ENCODE measurements at places on chromosomes 16 and 17.

GRCh38 chr16:10954903-10955302, 10.5 kb downstream of the CLEC16A start:
- no peak for DNase-seq

DNA sequence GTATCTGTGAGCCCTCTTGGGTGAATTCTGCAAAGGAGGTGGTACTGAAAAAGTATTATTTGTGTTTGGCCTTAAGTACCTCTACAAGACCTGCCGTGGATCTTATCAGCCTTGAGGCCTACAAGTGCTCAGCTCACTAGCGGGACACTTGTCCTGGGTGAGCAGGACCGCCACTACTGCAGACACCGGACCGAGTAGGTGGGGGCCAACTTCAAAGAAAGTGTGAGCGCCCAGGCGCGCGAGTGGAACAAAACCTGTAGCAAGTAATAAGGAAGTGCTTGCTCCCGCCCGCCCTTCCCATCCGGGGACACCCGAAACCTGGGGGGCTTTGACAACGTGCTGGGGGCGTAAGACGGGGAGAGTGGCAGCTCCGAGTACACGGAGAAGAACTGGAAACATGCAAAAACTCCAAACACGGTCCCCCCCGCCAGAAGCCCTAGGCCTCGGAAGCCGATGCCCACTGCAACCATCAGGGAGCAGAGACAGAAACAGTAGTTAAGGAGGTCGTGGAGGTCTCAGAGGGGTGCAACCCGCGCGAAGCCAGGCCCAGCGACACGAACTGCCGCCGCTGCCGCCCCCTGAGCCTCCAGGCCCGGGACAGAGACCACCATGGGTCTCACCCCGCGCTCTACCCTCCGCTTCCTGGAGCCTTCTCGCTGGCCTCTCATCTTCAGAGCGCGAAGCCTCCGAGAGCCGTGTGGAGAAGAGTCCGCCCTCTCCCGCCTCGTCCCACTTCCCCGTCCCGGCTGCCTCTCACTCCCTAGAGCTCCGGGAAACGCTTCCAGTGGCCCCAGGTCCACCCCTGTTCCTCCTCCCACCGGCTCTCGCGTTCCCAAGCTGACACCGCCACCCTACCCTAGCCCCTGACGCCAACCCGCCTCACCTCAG, 537 bp downstream of the CNOT1 start:
- peak; percentile 54 for DNase-seq

DNA sequence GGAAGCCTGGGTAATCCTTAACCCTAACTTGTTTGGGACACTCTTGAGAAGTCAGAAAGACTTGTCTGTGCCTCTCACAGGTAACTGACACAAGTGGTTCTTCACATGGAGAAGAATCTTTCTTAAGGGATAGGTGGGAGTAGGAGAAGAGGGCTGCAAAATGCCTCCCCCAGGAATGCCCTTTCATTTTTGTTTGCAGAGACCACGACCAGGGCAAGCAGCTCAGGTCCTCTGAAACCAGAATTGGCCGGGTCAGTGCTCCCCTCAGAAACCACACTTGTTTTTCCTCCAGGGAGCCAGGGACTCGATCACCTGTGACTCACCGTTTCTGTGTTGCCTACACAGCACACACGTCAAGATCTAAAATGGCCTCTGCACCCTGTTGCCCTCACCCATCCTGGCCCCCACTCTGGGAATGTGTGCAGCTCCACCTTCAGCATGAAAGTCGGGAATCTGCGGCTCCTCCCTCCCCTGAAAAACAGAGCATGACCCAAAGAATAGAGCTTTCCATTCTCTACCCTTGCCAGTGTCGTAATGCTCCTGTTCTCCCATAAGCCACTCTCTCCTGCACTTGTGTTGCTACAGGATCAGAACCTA, 36.1 kb downstream of the HNF1B start:
- DNase-seq = peak; percentile 54

DNA sequence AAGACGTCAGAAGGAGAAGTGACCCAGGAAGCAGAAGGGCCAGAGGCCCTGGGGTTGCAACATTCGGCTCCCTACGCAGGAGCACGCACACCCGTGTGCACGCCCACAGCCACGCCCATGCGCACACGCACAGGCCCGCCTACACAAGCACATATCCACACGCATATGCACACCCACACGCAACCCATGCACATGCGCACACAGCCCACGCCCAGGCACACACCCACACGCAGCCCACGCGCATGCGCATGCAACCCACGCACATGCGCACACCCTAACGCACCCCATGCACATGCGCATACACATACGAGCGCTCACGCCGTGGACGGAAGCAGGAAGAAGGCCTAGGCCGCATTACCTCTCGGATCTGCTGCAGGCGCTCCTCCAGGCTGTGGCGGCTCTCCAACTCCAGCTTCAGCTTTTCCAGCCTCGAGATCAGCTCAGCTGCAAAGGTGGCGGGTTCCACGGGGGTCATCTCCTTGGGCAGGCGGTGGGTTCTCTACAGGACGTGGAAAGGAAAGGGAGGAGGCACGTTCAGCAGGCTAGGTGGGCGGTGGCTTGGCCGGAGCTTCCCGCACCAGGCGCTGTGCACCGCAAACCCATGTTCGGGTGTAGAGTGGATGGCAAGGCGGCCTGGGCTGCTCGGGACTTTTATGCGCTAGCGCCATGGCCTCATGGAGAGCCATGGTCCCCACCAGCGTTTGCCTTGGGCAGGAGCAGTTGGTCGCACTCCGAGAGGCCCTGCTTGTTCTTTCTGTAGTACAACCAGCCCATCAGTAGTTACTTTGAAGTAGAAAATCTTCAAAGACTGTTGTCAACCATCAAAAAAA, 23.4 kb downstream of the AXIN2 start:
- no peak for DNase-seq

GRCh38 chr17:68512960-68513474, 787 bp downstream of the PRKAR1A start:
- DNase-seq = peak; percentile 86

- no peak for DNase-seq
These were observed 29.2 kb upstream of the WFIKKN2 start for GRCh38 chr17:50806141-50806643.

DNA sequence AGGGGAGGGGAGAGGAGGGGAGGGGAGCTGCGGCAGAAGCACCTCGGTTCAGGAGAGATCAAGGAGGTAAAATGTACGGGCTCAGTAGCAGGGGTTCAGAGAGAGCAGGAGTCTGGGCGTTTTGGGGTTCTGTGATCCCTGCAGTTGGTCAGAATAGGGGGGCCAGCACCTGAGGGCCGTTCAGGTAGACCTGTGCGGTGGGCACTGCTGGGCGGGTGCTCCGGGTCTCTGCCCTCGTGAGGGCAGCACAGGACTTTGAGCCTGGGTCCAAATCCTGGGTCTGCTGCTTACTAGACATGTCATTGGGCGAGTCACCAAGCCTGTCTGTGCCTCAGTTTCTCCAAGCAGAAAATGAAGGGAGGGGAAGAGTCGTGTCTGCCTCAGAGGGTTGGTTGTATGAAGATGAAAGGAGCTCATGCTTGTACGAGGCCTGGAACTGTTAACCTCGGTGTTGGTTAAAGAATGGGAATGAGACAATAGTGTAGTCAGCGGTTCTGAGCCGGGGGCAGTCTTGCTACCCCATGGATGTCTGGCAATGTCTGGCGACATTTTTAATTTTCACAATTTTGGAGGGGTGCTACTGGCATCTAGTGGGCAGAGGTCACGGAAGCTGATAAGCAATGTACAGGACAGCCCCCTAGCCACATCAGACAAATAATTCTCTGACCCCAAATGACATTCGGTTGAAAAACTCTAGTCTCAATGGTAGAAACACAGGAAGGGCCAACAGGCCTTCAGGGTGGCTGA, 35.4 kb downstream of the OR1D5 start:
- DNase-seq = no peak

- no peak for DNase-seq
These were observed 21.0 kb downstream of the KDM8 start for GRCh38 chr16:27224271-27224737.

DNA sequence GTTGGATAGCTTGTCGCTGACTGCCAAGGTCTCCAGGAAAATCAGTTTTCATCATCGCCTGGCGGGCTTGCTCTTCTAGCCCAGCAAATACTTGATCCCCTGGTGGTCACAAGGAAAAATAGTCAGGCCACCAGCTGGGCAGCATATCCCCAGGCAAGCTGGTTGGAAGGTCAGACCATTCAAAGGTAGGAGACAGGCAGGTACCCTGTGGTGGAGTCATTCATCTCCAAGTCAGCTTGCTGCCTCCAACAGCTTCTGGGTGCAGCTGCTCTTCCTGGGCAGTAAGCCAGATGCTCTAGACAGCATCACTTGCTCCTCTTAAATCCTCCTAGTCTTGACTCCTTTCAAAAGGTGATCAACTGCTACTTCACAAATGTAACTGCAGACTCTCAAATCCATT, 16.0 kb downstream of the ZNF821 start:
- DNase-seq = peak; percentile 45

- peak; percentile 80 for DNase-seq
These were observed 63.7 kb downstream of the SPAG9 start for GRCh38 chr17:51056813-51057510.

- no peak for DNase-seq
These were observed 81.0 kb upstream of the TBX2 start for GRCh38 chr17:61318684-61319098.

DNA sequence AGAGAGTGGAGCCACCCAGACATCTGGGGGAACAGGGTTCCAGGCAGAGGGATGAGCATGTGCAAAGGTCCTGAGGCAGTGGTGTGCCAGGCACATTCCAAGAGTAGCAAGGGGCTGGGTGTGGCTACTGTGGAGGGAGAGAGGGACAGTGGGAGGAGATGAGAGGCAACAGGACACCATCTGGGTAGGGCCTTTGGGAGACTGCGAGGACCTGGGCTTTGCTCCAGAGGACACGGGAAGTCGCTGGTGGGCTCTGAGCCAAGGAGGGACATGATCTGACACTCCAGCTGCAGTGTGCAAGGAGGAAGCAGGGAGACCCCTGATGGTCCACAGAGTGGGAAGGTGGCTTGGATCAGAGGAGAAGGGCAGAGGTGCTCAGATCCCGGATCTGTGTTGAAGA, 56.7 kb upstream of the MED9 start:
- no peak for DNase-seq

DNA sequence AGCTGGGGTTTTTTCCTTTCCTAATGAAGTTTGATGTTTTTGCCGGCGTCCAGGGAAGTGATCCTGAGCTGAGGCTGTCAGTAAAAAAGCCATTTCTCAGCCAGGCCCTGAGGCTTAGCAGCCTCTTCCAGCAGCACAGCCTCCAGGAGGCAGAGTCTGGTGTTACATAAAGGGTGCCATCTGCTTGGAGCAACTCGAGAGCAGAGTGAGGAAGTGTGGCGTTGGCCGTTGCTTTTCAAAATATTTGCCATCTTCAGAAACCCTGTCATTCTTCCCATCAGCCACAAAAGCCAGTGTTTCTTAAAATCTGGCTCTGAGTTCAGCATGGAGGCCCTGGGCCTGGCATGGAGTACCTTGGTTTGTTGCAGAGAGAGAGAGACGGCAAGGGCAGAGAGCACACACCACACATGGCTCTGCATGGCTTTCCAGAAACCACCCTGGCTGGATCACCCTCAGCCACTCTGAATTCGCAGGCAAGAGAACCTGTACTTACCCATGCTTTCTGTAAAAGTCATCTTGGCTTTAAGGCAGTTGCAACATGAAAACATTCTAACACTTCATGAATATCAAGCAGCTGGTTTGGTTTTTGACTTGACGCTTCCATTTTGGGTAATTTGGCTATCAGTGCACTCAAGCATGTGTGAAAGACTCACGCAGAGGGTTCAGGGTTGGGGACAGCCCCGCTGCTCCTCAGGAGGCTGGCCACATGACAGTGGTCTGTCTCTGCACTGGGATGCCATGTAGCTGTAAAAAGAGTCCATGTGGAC, 21.0 kb downstream of the PMM2 start:
- DNase-seq = peak; percentile 40

- no peak for DNase-seq
These were observed 149.0 kb upstream of the GOT2 start for GRCh38 chr16:58883131-58883530.

DNA sequence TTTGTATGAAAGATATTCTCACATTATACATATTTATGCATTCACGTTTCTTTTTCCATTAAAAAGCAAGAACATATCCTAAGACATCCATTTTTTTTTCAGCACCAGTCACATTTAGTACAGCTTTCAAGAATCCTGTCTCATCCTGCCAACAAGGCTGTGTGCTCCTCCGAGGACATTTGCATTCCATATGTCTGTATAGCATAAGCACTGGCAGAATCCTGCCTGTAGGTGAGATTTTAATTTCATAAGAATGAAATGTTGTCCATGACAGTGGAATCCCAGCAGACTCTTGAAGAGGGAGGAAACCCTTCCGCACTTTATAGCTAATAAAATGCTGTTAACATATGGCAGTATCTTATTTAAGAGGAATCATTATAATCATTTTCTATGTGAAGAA, 2.9 kb upstream of the PMP22 start:
- DNase-seq = no peak

GRCh38 chr16:85227946-85228862, 115.9 kb upstream of the CIBAR2 start:
- DNase-seq = peak; percentile 83

DNA sequence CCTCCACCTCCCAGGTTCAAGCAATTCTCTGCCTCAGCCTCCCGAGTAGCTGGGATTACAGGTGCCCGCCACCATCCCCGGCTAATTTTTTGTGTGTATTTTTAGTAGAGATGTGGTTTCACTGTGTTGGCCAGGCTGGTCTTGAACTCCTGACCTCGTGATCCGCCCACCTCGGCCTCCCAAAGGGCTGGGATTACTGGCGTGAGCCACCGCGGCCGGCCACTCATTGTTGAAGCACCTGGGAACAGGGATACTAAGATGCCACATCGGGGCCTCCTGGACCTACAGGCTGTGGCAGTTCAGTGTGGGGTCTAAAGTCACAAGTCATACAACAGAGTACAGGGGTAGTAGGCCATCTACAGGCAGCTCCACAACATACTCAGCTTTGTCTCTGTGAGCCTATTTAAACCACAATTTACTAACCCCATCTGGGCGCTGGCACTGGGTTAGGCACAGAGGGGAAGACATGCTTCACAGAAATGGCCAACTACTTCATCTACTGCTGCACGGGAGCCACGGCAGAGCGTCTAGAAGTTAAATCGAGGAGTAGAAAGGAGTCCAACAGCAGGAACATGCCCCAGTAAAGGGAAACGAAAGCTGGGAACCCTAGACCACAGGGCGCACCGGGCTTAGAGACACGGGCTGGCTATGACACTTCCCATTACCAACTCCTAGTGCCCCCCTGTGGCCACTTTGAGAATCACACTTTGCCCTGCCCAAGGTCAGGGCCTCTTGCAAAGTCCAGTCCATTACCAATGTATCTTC, 4.3 kb downstream of the VAMP2 start:
- peak; percentile 92 for DNase-seq
